Natural killer cell treated with Interleukin-12 subunit alpha and Interleukin-12 subunit beta and Interleukin-15 and Interleukin-18, amount 100 ng/mL, for 72 hours (primary cell): ENCODE measurements at places on chromosomes 3 and 15. TPM values are rescaled to one million over a fixed set of nuclear protein-coding genes. Genes with fewer than 3 reads are reported as not detected.

DNA sequence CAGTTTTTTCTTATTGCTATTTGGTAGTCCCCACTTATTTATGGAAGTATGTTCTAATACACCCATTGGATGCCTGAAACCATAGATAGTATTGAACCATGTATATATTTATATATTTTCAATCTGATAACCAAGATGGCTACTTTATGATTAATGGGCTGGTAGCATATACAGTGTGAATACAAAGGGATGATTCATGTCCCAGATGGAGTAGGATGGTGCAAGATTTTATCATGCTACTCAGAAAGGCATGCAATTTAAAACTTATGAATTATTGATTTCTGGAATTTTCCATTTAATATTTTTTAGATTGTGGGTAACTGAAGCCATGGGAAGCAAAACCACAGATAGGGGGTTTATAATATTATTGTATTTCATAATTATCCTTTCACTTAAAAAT lies 35.2 kb downstream of the AP4E1 start:
- H3K27me3 ChIP-seq: no peaks in the 10 kb centered on the region
- no peak overlapping the region for H3K4me3 ChIP-seq
- no peaks in the 10 kb centered on the region for H3K4me1 ChIP-seq
- no peak for DNase-seq
- no peak overlapping the region for H3K27ac ChIP-seq
- peaks cover 21% of the 10 kb centered on the region for H3K36me3 ChIP-seq

GRCh38 chr3:106715286-106715685 lies 662.0 kb upstream of the CCDC54 start:
- peaks cover 3% of the 10 kb centered on the region for H3K4me1 ChIP-seq
- no peaks in the 10 kb centered on the region for H3K27me3 ChIP-seq
- no peak for DNase-seq

DNA sequence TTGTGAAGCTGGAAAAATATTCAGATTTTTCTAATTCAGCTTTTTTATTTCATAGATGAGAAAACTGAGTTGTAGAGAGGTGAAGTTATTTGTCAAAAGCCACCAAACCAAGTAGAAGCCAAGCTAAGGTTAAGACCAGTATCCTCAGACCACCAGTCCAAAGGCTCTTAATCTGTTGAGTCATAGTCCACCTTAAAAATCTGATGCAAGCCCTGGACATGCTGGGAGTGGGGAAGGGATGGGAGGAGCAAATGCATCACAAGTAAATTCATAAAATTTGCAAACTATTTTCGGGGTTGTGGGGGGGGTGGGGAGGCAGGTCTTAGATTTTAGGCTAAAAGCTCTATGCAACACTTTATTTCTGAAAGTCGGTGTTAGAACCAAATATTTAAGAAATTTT lies 307.7 kb upstream of the SEMA6D start:
- H3K27ac ChIP-seq: no peak overlapping the region
- no peak for DNase-seq
- no peaks in the 10 kb centered on the region for H3K4me1 ChIP-seq

GRCh38 chr3:185822221-185823000 lies 2.4 kb downstream of the IGF2BP2 start:
- H3K4me1 ChIP-seq: no peaks in the 10 kb centered on the region
- H3K4me3 ChIP-seq: peak overlapping the region; percentile 71
- no peak overlapping the region for H3K27ac ChIP-seq
- H3K36me3 ChIP-seq: no peaks in the 10 kb centered on the region
- no peak for DNase-seq

GRCh38 chr3:55597641-55598040 lies 110.5 kb upstream of the WNT5A start:
- H3K27me3 ChIP-seq: peaks cover 9% of the 10 kb centered on the region
- H3K4me3 ChIP-seq: no peak overlapping the region
- H3K36me3 ChIP-seq: no peaks in the 10 kb centered on the region
- H3K27ac ChIP-seq: no peak overlapping the region
- no peaks in the 10 kb centered on the region for H3K4me1 ChIP-seq
- no peak for DNase-seq

DNA sequence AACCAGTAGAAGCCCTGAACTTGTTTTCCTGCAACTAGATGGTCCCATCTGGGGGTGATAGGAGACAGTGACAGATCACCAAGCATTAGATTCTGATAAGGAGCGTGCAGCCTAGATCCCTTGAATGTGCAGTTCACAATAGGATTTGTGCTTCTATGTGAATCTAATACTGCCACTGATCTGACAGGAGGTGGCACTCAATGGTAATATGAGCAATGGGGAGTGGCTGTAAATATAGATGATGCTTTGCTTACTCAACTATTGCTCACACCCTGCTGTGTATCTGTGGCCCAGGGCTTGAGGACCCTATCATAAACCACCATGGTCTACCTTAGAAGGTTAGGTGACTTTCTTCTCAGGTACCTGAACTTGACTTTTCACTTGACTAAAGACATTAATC lies 417.1 kb upstream of the ARHGEF26 start:
- no peaks in the 10 kb centered on the region for H3K36me3 ChIP-seq
- no peak overlapping the region for H3K4me3 ChIP-seq
- H3K4me1 ChIP-seq: no peaks in the 10 kb centered on the region
- peaks cover 48% of the 10 kb centered on the region for H3K27me3 ChIP-seq
- no peak for DNase-seq

DNA sequence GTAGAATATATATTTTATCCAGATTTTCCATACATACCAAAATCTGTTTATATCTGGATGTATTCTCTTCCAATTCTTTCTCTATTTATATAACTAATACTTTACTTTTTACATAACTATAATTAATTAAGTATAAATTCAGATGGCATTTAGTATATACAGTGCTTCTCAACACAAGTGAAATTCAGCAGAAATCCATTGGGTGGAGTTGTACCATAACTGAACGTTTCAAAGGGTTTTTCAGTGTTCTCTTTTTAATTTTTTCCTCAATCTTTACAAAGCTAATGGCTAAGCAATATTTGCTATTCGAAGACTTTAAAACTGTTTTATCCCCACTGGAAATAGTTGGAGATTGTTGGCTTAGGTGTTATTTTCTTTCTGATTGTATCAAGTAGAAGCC lies 13.9 kb upstream of the ZBBX start:
- peaks cover 8% of the 10 kb centered on the region for H3K27me3 ChIP-seq
- no peaks in the 10 kb centered on the region for H3K4me1 ChIP-seq
- H3K27ac ChIP-seq: no peak overlapping the region
- H3K36me3 ChIP-seq: no peaks in the 10 kb centered on the region
- H3K4me3 ChIP-seq: no peak overlapping the region

DNA sequence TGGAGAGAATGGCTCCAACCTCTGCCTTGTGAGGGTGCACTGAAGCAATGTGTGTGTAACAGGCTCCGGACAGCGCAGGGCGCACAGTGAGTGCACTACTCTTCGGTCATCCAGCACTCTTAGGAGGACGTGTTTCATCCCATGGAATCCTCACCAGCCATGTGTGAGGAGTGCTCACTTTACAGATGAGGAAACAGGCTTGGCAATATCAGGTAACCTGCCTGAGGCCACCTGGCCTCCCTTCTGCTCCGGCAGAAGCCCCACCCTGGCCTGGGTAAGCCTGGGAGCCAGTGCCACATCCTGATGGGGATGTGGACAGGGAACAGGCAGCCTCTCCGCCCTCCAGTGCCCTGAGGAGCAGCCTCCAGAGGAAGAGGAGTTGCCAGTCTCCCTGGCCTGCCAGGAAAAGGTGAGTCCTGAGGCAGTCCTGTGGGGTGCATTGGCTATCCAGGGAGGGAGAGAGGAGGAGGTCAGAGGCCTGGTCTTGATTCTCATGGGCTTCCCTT lies 39.4 kb upstream of the LIMD1 start:
- H3K4me3 ChIP-seq: no peak overlapping the region
- peaks cover 28% of the 10 kb centered on the region for H3K4me1 ChIP-seq

DNA sequence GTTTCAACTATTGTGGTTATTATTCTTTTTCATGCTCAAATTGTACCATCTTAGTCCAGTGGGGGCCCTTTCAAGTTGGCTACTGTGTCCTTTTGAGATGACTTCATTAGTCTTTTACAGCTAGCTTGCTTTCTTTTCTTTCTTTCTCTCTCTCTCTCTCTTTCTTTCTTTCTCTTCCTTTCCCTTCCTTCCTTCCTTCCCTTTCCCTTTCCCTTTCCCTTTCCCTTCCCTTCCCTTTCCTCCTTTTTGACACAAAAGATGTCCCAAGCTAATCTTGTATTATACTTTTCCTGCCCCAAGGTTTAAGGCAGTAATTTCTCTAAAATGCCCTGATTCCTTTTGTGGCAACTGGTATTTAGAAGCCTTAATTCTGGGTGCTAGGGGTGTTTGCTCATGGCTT lies 213.0 kb upstream of the TBC1D5 start:
- peaks cover 19% of the 10 kb centered on the region for H3K27me3 ChIP-seq
- H3K4me1 ChIP-seq: no peaks in the 10 kb centered on the region
- DNase-seq: no peak
- no peak overlapping the region for H3K4me3 ChIP-seq
- H3K27ac ChIP-seq: no peak overlapping the region
- H3K36me3 ChIP-seq: no peaks in the 10 kb centered on the region

DNA sequence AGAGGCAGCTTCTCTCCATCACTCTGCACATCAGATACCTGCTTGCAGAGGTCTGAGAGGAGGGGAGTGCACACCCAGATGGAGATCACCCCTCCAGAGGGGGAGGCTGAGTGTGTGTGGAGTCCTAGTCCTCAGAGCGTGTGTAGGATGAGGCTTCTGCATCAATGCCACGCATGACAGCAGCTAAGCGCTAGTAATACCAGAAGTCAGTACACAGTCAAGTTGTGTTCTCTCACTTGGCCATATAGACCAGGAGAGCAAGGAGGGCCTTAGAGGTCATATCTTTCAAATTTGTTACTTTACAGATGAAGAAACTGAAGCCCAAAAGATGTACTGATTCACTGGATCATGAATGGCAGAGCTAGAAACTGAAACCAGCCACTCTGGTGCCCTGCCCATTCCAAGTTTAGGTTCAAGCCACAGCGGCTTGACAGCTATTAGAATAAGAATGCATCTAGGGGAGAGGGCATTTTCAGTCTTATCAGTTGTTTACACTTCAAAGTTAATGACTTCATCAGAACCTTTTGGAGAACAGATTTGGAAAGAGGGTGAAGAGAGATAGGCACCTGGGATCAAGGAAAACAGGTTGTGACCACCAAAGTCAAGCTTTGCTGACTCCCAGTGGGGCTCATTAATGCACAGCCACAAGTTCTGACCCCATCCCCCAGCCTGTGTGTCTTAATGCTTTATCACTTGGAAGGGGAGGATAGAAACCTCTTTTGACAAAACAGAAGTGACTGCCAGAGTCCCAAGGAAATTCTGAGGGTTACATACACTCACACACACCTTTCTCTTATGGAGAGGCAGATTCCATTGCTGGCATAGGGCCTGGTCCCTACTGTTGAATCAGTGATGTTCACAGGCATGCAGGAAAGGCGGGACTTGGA lies 310.3 kb downstream of the CHST2 start:
- DNase-seq: no peak
- H3K4me3 ChIP-seq: no peak overlapping the region
- H3K27ac ChIP-seq: no peak overlapping the region
- peaks cover 12% of the 10 kb centered on the region for H3K4me1 ChIP-seq
- no peaks in the 10 kb centered on the region for H3K36me3 ChIP-seq
- no peaks in the 10 kb centered on the region for H3K27me3 ChIP-seq

- DNase-seq: no peak
- H3K4me3 ChIP-seq: no peak overlapping the region
- H3K27me3 ChIP-seq: peaks cover 7% of the 10 kb centered on the region
- H3K36me3 ChIP-seq: no peaks in the 10 kb centered on the region
Measured at GRCh38 chr15:66832664-66833063, 130.6 kb downstream of the SMAD6 start.

DNA sequence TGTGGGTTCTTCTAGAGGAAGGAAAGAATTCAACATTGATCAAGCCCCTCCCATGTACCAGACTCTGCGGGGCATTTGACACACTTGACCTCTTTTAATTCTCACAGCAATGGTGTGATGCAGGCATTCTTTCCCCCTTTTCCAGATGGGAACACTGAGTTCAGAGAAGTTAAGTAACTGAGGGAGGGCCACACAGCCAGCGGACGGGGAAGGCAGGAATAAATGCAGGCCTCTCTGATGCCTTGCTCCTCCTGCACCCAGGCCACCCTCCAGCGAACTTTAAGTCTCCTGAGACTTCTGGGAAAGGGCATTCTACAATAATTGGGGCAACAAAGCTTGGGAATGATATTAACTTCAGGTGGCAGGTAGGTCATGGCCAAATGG lies 227.4 kb downstream of the UACA start:
- H3K4me3 ChIP-seq: peak overlapping the region; percentile 59
- peaks cover 33% of the 10 kb centered on the region for H3K4me1 ChIP-seq
- H3K27me3 ChIP-seq: no peaks in the 10 kb centered on the region
- no peaks in the 10 kb centered on the region for H3K36me3 ChIP-seq
- DNase-seq: no peak

DNA sequence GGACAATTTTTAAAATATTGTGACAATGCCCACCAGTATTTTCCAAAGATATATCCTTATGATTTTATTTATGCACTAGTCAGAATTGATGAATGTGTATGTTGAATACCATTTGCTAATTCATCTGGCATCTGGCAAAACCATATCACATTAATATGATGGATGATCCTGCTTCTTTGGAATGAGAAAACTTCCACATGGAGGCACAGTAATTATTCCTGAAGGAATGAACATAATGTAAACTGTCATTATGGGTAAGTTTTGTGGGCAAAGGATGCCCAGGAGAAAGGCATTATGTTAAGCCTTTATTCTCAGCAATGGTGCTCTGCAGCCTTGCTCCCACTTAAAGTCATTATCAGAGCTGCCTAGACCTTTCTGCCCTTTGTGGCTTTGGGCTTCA lies 113.0 kb upstream of the MME start:
- H3K27ac ChIP-seq: no peak overlapping the region
- DNase-seq: no peak
- H3K36me3 ChIP-seq: no peaks in the 10 kb centered on the region

GRCh38 chr3:41265823-41266273 lies 66.5 kb downstream of the CTNNB1 start:
- H3K4me1 ChIP-seq: no peaks in the 10 kb centered on the region
- H3K36me3 ChIP-seq: no peaks in the 10 kb centered on the region
- no peak overlapping the region for H3K27ac ChIP-seq

DNA sequence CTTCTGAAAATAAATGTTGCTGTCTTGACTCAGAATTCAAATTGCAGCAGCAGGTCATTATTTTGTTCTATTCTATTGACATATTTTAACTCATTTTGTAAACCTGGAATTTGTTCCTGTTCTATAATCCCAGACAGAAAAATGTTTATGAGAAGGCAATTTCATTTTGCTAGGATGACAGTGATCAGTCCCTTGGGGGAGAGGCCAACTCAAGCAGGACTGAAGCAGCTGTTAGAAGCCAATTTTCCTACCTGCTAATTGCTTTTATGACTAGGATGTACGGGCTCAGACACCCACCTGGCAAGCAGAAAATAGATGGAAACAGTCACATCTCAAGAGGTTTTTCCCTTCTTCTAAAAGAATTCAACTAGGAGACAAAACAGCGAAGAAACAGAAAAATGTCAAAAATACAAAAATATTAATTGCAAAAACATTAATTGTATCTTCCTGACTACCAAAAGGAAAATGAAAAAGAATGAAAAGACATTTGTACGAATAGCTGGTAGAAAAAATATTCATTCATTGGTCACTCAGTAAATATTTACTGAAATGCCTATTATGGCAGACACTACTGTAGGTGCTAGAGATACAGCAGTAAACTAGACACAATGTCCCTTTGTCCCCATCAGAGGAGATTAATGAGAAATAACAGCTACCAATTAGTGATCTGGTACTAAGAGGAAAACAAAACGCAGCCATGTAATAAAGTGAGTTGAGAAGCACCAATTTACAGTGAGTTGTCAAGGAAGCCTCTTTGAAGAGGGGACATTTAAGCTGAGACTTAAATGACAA lies 73.5 kb downstream of the PEAK1 start:
- DNase-seq: no peak
- H3K4me3 ChIP-seq: no peak overlapping the region
- peaks cover 19% of the 10 kb centered on the region for H3K4me1 ChIP-seq
- H3K36me3 ChIP-seq: no peaks in the 10 kb centered on the region

Gene CCR8
- not detected for total RNA-seq

Gene SLC9C1
- total RNA-seq: not detected
